ENCODE measurements at places on chromosomes 4 and X.

DNA sequence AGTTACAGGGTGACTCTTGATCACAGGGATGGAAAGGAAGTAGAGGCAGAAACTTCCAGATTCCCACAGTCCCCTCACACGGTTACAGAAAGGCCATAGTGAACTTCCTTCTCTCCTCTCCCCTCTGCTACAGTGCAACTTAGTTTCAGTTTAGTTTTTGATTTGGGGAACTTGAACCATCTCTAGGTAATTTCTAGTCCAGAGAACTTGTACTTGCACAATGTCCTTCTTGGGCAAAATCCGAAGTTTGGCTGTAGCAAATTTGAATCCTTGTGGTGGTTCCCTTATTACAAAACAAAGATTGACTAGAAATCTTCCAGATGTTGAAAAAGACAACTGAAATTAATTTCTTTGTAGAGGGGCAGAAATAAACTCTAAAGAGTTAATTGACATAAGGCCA is 1.2 kb upstream of the BLTP1 start:
- no peak for DNase-seq

GRCh38 chrX:87518504-87518903 is 902 bp downstream of the KLHL4 start:
- DNase-seq = no peak

GRCh38 chrX:63657821-63658220 is 127.2 kb downstream of the ARHGEF9 start:
- peak; percentile 82 for DNase-seq

DNA sequence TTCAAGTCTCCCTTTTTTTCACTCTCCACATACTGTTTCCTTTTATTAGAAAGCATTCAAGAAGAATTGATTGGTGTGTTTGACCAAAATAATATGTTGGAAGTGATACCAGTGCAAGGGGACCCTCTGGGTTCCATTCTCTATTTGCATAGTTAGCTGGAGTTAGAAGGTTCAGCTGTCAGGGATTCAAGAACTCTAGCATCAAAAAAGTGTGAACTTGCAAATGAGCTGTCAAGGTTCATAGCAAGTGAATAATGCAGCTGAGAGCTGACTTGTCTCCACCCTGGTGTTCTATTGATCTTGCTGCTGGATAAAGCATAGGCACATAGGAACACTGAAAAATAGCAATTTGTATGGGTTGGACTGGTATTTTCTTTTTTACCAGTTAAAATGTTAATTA is 73.2 kb downstream of the SORBS2 start:
- no peak for DNase-seq

DNA sequence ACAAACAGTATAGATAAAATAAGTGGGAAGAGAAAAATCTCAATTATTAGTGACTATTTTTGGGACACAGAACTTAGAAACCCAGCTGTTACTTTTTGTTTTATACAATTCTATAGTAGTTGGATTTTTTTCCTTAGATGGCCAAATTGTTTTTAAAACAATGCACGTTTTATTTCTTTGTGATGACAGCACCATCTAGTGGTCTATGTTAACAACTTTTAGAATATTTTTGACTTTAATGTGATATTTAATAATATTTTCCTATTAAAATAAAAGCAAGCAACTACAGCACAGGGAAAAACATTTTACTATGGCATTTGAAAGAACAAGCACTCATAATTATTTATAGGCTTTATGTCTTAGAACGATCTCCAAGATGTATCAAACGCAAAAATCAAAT is 5.6 kb upstream of the SMIM31 start:
- peak; percentile 20 for DNase-seq

DNA sequence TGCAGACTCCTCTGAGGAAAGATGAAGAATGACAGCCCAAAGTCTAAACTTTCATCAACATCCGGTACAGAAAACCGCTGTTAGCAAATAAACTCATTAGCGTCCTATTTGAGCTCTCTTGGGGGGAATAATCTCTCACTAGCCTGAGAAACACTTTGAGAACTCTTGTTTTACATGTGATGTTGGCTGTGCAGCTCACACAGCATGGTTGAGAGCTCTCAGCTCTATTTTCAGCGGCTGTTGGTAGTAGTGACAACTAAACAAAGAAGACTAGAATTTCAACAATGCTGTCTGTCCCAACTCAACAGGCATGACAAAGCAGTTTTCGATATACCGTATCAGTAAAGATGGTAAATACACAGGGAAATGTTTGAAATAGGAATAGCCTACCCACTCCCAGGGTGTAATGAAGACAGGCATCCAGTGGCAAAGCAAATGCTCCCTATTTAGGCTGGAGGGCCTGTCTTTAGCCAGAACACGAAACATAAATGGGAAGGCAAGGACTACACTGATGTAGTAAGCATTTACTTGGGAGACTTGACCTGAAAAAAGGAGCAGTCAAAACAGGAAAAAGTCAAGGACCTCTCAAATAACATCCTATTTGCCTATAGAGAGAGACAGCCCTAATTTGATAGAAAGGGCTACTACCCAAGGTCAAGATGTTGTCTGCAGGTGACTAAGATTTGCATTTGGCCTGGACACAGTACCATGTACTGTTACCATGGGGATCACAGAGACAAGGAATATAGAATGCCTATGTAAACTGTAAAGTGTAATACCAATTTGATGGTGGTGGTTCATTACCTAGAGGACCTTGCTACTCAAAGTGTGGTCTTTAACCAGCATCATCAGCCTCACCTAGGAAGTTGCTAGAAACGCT is 60.4 kb downstream of the PPEF2 start:
- DNase-seq = no peak

DNA sequence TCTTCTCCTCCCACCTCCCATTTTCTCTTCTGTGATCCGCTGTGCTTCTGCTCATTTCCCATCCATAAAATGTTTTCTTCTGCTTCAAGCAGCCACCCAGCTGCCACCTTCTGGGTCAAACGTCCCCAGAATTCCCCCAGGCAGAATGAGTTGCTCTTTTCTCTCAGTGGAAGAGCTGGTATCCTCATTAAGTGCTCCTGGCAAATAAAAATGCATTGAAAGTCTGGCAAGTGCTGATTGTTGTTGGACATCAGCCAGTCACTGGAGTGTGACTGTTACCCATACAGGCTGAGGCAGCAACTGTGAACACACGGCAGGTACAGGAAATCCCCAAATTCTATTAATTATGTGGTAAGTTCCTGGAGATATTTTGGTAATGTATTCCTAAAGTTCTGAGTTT is 52.6 kb downstream of the LIMCH1 start:
- DNase-seq = no peak

GRCh38 chr4:155367608-155368007 is 9.2 kb downstream of the MAP9 start:
- no peak for DNase-seq

DNA sequence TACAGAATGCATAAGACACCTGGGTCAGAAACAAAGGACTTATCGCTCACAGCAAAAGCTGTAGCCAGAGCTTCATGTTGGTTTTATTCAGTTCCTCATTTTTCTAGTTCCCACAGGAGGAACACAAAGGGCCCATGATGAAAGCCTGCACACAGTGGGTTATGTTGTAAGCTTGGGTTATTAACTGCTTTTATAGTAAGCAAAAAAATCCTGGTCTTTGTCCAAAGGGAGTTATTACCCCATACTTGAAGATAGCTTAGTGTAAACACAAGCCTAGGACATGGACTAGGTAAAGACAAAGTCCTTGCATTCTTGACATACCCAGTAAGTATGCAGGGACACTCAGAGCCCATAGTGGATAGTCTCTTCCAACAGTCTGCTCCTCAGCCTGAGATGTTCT is 11.7 kb downstream of the BBS12 start:
- peak; percentile 78 for DNase-seq

- DNase-seq = no peak
Measured at GRCh38 chr4:112094330-112094729, 50.9 kb upstream of the FAM241A start.
